ENCODE measurements at places on chromosomes 3 and 15.

DNA sequence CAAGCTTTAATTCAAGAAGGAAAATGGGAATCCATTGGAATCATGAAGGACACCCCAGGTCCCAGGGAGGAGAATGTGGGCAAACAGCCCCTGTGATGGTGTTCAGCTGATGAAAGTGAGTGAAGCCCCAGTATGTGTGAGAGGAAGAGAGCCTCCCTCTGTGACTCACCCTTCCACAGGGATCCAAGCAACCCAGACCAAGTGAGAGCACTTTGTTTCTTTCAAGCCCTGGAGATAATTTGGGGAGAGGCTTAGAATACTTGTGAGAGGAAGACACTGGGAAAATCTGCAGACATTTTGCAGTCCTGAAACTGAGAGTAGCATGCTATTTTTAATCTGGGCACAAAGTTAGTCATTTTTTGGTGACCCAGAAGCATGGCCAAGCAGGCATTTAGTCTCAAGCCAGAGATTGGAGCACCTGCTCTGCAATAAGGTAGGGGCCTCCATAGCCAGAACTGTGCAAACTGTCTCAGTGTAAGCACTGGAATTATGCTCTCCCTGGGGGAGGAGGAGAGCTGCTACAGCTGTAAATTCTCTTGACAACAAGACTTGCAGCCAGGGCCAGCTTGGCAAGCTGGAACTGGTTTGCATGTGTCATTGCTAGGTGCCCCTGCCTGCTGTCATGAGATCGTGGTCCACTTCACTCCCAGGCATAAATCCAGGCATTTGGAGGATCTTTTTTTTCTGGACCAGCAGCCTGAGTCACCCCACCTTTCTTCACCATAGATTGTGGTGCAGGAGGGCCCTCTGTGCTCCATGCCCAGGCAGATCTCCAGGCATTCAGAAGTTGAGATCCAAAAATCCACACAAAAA is 537.8 kb upstream of the DPPA4 start:
- no peak for DNase-seq

DNA sequence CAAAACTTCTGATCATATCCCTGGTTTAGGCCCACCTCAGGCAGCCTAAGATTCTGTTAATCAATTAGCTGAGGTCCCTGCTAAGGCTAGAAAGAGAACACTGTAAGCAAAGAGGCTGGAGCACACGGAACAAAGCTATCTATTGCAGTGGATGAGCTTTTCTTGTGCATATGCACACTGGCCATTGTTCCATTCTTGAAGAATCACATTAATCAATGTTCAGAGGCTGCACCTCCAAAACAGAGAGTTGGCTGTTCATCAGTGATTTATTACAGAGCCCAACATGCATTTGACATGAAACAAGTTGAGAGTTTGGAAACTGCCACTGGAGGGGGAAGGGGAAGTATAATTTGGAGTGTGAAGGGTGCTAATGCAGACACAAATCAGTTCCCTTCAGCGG is 873.0 kb downstream of the ROBO1 start:
- DNase-seq: no peak

- DNase-seq: no peak
Measured at GRCh38 chr3:120741837-120742197, 499 bp downstream of the RABL3 start.

DNA sequence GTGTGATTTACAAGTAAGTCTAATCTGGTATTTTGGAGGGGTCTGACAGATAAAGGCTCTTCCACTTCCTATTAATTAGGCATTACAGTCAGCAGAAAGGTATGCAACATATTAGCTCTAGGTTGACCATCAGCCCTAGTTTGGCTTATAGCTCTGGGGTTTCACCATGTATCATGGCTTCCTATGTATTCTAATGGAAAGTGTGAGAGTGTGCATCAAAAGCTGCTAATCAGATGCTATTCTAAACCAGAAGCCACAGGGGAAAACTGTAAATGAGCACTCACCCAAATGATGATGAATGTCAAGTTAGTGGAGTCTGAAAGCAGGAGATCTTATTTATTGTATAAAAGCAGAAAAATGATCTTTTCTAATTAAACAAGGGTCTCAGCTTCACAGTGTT is 149.2 kb upstream of the MITF start:
- no peak for DNase-seq

GRCh38 chr3:10015461-10015904 is 10.8 kb upstream of the FANCD2 start:
- no peak for DNase-seq

- no peak for DNase-seq
Measured at GRCh38 chr3:141379250-141379966, 11.1 kb downstream of the ZBTB38 start.

DNA sequence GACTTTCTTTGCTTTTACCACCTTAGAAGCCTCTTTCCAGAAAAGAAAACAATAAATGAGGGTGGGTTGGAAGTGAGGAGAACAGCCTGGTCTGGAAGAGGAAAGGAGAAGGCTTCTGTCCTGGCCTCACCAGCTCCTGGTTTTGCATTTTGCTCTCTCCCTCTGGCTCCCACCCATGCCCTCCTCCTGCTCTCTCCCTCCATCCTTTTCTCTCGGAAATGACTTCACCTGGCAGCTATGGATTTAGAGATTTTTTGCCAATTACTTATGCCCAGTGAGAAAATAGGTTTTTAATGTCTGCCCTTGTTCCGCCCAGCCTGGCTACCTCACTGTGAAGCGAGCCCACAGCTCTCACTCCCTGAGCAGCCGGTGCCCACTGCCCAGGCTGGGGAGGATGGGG is 77.9 kb upstream of the NTRK3 start:
- no peak for DNase-seq

DNA sequence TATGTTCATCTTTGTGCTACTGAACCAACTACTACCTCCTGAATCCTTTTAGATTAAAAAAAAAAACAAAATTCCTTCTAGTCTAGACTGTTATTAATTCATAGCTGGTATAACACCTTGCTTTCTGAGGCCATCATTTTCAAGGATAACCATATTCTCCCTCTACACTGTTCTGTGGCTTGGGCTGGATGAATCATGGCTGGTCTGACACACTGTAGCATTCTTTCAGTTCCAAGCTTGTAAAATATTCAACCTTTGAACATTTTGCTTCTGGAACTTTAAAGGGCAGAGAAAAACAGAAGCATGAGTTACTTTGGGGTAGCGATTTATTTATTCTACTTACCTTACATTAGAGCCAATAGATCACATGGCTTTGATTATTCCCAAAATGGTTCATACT is 7.6 kb downstream of the HSPBAP1 start:
- DNase-seq: no peak

DNA sequence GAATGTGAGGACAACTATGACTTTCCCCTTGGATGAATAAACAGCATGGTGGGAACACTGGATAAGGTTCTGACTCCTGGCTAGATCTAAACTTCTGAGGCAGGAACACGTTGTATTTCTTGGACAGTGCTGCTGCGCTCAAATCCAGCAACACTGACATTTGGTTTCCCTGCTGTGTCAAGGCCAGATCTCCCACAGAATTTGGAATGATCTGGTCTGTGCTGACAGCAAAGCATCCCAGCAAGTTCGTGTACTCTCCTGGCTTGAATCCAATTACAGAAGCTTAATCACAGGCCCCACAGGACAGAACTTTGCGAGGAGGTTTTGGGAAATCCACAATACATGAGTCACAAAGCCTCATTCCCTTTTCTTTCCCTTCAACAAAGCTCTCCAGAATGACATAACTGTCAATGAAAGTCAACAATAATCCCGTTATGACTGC is 92.5 kb downstream of the ADAMTS9 start:
- DNase-seq: no peak

DNA sequence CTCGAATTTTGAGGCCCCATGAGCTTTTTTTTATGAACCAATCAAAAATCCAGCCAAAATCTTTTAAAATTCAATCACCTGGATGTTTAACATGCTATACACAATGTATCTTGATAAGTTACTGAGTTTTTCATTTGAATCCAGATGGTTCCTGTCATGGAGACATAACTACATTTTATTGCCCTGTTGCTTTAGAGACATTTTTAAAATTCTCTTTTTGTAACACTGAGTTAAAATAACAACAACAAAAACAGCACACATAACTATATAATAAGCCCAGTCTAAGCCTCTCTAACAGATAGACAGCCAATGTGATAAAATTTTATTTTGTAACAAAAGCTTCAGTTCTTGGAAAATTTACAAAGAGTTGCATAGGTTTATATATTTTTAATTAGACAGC is 1.8 kb downstream of the PROK2 start:
- DNase-seq: no peak

- no peak for DNase-seq
Measured at GRCh38 chr3:14262212-14262611, 83.6 kb downstream of the LSM3 start.

GRCh38 chr3:24661175-24661584 is 166.5 kb upstream of the THRB start:
- DNase-seq: no peak

GRCh38 chr15:88335074-88335473 is 78.5 kb upstream of the NTRK3 start:
- DNase-seq: no peak

DNA sequence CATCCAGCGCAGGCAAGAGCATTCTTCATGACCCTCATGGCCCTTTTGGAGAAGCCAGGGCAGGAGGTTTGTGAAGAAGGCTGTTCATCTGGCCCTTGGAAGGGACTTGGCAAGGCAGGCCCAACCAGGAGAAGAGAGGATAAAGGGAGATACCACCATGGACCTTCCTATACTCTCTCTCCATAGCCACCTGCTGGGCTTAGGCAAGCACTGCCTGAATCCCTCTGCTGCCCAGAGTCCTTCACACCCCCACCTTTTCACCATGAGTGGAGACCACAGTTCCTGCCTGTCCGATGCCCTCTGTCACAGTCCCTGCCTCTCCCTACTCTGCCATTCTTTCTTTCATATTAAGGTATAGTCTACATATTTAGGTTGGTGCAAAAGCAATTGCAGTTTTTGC is 10.6 kb upstream of the SFMBT1 start:
- no peak for DNase-seq
